ENCODE measurements at places on chromosomes 7 and 10.

- DNase-seq = peak; percentile 45
These were observed 2.0 kb downstream of the FBXL15 start for GRCh38 chr10:102422545-102423129.

DNA sequence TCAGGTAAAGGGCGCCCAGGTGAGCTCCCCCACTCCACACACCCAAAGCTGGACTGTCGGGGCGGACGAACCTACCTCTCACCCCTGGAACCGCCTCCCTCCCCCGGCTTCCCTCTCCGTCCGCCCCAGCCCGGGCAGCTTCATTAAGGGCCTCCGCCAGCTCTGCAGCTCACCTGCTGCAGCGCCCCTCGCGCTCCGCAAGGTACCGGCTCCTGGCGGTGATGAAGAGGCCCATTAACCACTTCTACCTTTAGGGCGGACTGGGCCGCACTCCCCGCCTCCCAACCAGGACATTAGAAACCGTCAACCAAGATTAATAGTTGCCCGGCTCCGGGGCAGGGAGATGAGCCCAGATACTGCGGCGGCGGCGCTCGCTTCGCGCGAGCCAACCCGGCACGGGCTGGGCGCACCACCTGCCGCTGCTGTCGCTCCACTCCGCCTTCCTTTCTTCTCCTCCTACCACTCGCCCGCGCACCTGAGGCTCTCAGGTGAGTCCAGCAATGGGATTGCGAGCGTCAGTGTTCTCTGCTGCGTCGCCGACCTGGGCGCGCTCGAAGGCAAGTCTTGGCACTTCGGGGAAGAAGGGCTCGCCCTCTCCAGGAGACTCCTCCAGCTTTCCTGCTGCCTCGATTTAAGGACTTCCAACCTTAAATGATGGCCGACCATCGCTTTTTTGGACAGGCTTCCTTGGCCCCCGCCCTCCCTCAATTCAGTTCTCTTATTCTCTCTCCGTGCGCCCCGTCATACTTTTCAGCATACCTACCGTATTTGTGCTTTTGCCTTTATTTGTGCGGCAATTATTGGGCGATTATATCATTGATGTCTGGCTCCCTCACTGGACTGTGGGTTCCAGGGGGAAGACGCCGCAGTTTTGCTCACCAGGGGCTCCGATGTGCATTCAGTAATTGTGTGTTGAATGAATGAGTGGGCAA, 13.6 kb upstream of the KAZALD1 start:
- no peak for DNase-seq

DNA sequence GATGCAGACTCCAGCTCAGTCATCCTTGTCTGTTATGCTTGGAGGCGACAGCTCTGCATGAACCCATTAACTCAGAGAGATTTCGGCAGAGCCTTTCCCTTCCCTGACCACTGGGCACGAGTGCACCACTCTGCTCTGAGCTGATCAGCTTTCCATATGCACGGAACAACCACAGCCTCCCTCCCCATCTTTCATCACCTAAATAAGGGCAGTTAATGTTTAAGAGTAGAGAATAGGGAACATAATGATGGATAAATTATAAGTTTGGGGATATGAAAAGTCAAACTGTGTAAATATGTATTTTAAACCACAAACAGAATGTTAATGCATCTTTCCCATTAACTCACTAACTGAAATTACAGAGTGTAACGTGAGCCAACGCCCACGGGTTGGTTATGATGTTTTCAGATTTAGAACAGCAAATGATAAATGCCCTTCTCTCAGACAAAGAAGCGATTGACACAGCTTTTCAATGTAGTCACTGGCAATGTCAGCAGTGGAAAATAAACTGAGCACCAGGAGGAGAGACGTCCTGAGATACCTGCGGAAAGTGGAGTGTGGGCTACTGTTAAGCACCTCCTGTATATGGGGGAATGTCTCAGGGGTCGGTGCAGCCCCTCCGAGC, 658.2 kb downstream of the LRMDA start:
- DNase-seq = no peak

DNA sequence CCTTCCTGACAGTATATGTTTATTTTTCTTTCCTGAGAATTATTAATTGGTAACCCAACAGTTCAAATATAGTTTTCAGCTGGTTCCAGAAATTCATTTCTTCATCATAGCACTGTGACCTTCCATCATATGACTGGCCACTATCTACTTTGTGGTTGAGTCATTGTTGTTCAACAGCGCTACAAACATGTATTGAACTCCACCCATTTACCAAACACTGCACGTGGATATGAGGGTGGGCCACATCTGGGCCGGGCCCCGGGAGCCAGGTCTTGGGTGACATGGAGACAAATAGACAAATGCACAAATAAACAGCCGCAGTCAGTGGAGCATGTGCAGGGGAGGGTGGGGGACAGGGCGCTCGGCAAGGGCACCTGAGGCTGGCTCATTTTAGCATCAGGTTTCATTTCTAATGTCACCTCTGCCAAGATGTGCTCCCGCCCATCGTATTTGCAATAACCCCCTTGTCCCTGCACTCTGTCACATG, 24.0 kb upstream of the EEPD1 start:
- no peak for DNase-seq

DNA sequence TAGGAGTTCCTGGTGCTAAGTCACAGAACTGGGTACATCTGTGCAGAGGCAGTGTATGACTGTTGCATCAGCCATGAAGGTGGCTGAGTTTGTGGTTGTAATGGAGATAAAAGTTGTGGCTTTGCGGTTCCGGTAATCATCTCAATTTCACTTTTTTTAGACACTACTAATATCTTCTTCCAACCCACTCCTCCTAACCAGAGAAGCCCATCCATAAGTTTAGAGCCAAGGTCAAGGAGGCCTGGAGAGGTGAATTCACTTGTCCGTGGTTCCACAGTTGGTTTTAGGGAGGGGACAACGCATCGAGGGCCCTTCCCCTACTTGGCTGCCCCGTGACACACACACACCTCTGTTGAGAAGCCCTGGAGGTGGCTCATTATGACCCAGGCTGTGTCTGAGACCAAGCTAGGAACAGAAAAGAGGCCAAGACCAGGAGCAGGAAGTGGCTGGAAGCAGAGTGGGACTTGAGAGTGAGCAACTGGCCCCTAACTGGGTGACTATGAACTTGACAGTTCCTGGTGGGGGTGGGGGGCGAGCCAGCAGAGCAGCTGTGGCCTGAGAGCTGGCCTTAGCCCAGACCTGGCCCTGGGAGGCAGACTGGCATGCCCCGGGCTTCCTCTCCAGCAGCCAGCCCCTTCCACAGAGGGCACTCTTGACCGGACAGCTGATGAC, 66.8 kb upstream of the COL13A1 start:
- DNase-seq = no peak

DNA sequence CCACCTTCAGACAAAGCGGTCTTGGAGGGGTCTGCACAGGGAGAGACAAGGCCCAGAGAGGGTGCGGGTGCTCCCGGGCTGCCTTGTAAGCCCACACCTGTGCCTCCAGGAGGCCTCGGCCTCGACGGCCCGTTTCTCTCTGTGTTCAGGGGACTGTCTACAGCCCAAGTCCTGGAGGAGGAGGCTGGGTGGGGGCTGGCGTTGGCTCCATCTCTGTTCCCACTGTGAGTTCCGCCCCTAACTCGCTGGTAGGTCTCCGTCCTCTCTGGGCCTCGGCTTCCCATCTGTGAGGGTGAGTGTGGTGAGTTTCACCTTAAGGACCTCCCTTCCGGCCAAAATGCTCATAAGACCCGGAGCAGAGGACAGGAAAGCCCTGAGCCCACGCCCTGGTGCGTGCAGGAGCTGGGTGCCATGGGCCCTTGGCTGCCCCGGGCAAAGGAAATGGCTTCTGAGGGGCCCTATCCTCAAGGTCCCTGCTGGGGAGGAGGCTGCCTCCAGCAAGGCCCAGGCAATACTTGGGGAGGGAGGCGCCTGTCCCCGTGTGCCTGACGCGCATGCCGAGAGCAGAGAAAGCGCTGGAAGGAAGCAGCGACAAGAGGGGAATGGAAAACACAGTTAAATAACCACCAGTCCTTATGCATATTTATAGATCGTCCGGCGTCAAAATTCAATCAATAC, 276.8 kb downstream of the ELFN1 start:
- DNase-seq = no peak

- no peak for DNase-seq
These were observed 23.1 kb upstream of the MACC1 start for GRCh38 chr7:20240080-20240926.

DNA sequence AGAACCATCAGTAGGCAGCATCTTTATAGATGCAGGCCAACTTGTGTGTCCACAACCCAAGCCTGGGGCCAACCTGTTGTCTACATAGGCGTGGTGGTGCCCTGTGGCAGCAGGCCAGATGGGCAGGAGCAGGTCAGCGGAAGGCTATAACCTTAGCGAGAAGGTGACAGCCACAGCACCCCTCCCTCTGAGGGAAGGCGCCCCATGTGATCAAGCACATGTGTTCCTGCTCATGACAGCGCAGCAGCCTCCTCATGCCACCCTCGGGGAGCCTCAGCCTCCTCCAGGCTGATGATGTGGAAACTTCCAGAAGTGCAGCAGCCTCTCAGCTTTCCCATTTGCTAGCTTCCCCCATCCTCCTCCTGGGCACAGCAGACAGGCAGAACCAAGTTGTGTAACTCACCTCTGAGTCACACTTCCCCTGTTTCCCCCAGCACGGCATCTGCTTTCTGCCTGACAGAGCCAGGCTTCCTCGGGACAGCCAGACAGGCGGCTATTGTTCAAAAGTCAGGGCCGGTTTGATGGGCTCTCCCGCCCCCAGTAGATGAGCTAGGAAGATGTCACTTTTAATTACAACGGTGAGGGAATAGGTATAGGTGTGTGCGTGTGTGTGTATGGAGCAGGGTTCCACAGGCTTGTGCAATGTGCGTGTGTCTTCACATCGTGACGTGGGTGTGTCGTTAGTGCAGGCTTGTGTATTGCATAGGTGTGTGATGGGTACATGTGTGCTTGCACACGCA, 312.0 kb upstream of the ZMIZ1 start:
- DNase-seq = no peak

DNA sequence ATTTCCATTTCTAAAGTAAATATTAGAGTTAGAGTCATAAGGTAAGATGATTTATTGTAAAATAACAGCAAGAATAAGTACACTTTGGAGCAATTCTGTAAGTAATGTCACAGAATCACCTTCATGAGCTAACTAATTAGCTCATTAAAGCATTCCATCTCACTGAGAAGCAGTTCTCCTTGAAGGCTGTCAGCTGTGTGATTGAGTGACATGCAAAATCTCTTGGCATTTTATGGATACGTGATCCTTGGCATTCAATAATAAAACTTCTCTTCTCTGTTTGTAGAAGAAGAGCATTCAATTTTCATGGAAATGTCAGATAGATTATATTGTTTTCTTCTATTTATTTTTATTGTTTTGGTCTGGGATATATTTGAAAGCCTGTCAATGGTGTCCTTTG, 1389.3 kb downstream of the GATA3 start:
- no peak for DNase-seq

GRCh38 chr10:29860166-29860565, 199.2 kb downstream of the JCAD start:
- DNase-seq = no peak

DNA sequence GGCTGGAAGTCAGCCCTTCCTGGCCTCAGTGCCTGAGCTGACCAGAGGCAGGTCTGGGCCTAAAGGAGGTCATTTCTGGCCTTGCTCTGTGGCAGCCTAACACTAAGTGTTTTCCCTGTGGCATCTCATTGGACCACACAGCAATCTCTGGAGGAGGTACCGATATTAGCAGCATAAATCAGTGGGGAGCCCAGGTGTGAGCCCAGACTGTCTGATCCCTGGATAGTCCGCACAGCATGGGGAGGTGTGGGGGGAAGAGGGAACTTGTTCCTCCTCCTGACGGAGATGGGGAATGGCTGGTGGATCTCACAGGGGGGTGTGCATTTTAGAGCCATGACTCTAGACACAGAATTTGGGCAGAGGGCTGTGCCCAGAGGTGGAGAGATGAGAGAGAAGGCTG, 11.0 kb upstream of the PPIF start:
- DNase-seq = no peak

DNA sequence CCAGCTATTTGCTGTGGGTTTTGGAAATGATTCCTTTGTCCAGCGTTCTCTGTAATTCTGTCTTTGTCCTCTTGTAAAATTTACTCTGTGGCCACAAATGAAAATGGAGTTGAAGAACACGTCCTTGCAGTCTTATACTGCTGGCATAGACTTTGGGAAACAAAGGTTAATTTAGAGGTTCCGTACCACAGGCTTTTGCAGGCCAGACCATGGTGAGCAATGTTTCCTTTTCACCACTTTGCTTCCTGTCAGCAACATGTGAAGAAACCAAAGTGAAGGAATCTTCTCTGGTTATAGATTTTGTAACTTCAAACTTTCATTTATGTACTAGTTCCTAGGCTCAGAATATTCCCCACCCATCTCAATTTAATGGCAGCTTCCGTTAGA, 488.5 kb downstream of the MDFIC start:
- DNase-seq = no peak

- DNase-seq = no peak
These were observed 12.0 kb downstream of the PWWP2B start for GRCh38 chr10:132408823-132409666.

- no peak for DNase-seq
These were observed 74.6 kb downstream of the VCL start for GRCh38 chr10:74072503-74072902.

GRCh38 chr7:108326938-108327337, 129.3 kb downstream of the NRCAM start:
- no peak for DNase-seq

- DNase-seq = no peak
These were observed 26.7 kb downstream of the TRIM8 start for GRCh38 chr10:102670871-102671434.

DNA sequence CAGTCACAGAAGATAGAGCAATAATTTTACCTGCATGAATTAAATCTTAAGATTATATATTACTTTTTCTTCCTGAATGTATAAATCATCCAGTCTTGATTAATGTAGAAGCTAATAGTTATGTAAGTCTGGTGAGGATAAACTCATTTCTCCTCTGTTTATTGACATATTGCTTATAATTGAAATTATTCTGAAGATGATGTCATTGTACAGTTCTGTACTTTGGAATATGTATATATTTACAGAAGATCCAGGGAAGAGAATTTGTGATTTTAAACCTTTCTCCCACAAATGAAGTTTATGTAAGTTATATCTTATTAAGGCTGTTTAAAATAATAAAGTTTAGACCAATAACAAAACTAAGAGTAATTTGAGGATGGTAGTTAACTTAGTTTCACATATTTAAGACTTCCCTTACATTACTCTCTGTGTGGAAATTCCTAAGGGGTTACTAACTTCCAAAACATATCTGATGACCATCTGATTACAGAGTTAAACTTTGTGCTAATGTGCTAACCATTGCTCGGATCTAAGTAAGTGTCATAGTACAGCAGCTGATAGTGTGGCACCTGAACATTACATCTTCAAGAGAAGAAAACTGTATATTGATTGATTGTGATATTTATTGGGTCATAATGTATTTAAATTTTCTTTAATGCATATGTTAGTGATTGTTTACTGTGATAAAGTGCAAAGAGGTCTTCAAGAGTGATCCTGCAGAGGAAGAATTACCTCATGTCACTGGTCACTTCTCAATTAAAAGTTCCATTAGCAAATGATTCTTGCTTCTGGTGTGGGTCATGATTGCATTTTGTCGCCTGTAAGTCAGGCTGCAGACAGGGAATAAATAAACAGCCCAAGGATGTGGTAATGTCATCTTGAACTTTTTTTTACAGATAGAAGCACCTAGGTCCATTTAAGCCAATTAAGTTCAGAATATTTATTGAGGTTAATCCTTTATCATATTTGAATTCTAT, 96.9 kb downstream of the UBE3C start:
- DNase-seq = no peak

GRCh38 chr10:89915968-89916367, 214.6 kb downstream of the KIF20B start:
- no peak for DNase-seq

- DNase-seq = no peak
These were observed 237.2 kb upstream of the ZNF32 start for GRCh38 chr10:43885842-43886241.

- DNase-seq = no peak
These were observed 46.1 kb upstream of the LRRC17 start for GRCh38 chr7:102866535-102867215.
